ENCODE measurements at places on chromosomes 7 and 10. TPM values are rescaled to one million over a fixed set of nuclear protein-coding genes. Genes with fewer than 3 reads are reported as not detected.

RAMP3 gene
- 5.8 TPM for total RNA-seq

FBXO24 gene
- 1.0 TPM for total RNA-seq

SLC13A1 gene
- total RNA-seq: 0.13 TPM

DNA sequence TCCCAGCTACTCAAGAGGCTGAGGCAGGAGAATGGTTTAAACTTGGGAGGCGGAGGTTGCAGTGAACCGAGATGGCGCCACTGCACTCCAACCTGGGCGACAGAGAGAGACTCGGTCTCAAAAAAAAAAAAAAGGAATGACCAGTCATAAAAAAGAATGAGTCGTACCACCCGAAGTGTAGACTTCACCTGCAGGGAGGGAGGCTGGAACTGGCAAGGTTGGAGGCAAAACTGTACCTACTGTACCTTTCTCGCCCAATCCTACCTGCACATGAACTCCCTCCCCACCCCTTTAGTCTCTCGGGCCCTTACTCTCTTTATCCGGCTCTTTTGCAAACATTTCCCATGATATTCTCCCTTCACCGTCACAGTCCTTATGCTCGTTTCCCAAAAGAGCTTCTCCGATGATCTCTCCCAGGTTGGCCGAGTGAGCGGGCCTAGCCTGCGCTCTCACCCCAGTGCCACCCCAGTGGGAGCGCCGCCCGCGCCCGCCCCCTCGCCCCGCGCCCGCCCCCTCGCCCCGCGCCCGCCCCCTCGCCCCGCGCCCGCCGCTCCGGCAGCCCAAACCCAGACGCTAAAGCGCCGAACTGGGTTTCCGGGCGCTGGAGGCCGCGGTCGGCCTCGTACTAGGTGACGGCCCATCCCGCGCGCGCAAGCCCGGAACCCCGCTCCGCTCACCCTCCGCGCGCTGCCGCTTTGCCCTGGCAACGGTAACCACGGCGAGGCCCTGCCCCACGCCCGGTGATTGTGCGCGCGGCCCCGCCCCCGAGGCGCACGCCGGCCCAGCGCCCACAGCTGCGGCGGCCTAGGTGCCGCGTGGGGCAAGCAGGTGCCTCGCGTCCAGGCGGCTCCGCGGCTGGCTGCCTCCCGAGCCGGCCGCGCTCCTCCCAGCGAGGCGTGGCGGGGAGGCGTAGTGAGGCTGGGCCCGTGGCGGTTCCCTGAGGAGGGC, at the start of gene SMKR1:
Gene SMKR1, plus strand, starts transcription at position 772 of the 948 bp plus-strand sequence. CDS start 294 bp downstream, outside the sequence.
- DNase-seq: peak; percentile 77

DNA sequence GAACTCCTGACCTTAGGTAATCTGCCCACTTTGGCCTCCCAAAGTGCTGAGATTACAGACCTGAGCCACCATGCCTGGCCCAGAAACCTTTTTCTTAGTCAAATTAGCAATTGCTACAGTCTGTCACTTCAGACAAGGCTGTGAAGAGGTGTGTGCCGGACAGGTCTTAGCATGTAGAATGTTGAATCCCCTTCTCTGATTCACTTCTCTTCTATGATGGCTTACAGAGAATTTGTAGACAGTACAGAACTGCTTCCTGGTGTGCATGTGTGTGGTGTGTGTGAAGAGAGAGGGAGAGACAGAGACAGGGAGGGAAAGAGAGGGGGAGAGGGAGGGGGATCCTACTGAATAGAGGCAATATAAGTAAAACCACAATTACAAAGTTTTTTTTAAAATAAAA, 150.4 kb downstream of the PARD3 start:
- no peak for DNase-seq

GRCh38 chr7:36929791-36930190, 205.5 kb upstream of the AOAH start:
- no peak for DNase-seq

Measured in left lobe of liver (tissue), 2 donors.